ENCODE measurements at places on chromosomes 11 and 22.

DNA sequence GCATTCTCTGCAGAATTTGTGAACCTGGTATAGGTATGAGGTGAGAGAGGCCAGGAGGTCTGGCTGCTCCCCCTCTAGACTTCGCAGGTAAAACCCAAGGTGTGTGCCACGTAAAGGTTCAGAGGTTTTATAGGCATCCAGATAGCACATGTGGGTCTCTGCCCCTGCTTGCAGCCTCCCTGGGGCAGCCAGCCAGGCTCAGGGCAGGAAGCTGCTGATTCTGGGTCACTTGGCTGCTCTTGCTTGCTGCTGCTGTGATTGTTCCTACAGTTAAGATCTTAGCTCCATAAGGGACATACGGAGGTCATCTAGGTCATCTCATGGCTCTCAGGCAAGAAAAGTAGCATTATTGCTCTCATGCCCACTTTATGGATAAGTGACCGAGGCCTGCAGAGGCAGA lies 30.2 kb downstream of the ZBTB16 start:
- no peak for DNase-seq

DNA sequence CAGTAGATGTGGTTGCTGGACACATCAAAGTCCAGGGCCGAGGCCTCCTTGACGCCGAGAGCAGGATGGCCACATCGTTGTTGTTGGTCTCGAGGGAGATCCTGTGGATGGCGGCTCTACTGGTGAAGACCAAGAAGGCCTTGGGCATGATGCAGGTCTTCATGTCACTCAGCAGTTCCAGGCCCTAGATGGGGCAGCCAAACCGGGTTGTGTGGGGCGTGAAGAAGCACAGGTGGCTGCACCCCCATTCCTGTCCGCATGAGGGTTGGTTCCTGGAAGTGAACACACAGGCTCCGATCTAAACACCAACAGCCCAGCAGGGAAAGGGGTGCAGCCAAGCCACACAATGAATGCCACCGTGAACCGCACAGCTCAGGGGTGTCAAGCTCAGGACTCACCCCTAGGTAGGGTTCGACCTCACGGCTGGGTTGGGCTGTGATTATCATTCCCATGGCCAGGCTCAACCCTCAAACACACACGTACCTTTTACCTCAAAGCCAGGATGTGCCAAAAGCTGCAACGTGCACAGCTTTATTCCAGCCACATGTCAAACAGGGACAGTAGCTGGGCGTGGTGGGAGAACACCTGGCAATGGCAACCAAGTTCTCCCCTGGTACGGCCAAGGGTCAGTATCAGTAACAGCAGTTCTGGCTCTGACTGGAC lies 132.3 kb downstream of the CRYBB2 start:
- DNase-seq, result no peak

GRCh38 chr11:47589118-47589517 lies 2.6 kb downstream of the FAM180B start:
- DNase-seq, result no peak

DNA sequence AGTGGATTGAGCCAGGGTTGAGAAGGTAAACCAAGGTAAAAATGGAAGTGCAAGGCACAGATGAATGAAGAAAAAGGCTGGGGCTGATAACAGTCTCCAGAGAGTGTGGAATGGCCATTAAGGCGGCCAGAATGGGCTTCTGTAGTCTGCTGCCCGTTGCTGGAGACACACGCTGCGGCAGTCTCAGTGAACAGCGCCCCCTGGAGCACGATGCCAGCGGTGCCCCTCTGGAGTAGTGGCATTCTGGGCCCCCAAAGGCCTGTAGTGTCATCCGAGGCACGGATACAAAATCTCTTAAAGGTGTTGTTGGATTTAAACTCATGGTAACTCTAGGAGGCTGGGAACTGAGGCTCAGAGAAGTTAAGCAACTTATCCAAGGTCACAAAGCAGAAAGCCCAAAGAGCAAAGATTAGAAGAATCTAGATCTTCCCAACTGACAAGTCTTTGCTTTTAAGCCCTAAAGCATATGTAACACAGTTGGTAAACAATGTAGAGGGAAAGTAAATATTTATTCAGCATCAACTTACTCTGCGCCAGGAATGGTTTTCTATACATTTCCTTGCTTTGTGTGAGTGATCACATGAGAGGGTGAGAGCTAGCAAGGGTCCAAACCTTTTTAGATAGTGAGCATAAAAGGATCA lies 18.2 kb downstream of the KCNJ1 start:
- peak; percentile 52 for DNase-seq

DNA sequence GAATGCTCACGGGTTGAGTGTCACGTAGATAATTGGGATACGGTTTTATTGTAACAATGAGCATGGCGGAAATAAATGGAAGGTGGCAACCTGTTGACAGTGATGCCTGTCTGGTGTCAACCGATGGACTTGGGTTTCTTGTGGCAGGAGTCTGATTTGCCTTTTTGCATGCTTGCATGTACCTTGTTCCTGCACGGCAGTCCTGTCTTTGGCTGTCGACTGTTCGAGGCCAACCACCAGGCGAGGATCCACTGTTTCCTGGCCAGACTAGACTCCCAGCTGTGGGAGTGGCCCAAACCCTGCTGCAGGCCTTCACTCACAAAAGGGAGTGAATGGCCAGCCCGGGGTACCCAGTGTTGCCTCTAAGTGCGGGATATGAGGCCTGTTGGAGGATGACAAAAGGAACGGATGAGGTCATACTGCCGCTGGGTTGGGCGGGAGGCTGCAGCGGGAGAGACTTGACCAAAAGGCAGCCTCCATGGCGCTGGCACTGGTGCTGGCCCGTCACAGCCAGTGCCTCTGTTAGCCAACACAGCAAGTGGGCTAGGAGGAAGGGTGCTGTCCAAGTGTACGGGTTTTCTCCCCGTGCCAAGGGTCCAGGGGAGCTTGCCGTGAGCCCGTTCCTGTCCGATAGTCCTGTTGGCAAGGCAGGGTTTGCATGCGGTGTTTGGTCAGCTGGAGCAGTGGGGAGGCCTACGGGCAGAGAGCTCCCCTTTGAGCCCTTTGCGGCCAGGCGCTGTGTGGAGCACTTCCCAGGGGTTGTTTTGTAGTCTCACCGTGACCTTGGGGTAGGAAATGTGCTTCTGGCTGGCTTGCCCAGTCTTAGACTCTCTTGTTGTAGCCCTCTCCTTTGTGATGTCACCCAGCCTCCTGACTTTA lies 974 bp downstream of the DGCR8 start:
- peak; percentile 38 for DNase-seq

- no peak for DNase-seq
Measured at GRCh38 chr11:72263361-72263760, 19.4 kb upstream of the PHOX2A start.

DNA sequence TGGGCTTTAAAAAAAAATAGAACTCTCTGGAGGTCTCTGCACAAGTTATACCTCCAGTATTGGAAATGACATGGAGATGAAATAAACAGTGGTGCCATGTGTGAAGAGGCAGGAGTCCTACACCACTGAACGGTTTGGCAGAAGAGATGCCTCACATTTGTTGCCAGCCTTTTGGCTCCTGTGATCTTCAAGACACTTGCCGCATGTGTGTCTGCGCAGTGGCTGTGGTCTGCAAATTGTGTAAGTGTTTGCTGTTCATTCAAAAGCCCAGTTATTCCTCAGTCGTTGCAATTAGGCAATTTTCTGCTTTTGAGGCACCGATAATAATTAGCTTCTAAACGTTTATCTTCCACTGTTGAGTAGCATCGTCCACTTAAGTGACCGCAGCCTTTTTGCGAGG lies 319.1 kb downstream of the BRD1 start:
- no peak for DNase-seq

DNA sequence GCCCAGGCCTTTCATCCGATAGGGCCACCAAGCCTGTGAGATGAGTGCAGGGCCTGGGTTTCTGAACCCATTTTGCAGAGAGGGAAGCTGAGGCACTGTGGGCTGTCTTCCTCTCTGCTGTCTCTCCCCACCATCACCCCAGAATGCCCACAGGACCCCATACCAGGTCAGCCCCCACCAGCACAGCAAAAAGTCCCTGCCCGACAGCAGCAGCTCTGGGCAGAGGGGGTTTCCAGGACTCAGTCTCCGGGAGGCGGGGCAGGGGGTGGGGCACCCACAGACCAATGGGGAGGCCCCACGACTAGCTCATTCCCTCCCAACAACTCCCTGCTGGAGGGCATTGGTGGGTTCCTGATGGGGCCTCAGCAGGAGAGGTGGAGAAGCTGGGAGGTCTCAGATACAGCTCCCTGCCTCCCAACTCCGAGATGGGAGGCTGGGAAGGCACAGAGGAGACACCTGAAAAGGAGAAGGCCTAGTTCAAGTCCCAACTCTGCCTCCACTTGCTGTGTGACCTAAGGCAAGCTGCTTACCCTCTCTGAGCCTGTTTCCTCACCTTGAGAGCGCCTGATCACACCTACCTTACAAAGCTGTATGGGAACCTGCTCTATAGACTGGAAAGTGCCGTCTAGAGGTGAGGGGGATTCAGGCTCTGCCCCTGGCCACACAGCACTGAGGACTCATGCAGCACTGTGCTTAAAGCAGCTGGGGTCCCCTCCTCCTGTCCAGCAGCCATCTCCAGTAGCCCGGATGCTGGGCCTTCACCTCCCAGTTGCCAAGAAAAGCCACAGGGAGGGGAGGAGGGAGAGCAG lies 3.5 kb downstream of the CBX7 start:
- DNase-seq, result peak; percentile 50

DNA sequence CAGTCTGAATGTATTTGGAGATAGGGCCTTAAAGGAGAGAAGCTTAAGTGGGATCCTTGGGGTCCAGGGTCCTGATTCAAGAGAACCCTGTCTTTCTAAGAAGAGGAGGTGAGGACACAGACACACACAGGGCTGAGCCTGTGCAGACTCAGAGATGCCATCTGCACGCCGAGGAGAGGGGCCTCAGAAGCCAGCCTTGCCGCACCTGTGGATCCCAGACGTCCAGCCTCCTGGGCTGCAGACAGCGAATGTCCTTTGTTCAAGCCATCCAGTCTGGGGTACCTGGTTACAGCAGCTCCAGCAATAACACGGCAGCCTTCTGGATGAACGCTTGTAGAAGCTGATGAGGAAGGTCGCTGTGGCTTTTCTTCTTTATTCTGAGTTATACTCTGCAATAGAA lies 1086.1 kb downstream of the BRD1 start:
- DNase-seq, result no peak

DNA sequence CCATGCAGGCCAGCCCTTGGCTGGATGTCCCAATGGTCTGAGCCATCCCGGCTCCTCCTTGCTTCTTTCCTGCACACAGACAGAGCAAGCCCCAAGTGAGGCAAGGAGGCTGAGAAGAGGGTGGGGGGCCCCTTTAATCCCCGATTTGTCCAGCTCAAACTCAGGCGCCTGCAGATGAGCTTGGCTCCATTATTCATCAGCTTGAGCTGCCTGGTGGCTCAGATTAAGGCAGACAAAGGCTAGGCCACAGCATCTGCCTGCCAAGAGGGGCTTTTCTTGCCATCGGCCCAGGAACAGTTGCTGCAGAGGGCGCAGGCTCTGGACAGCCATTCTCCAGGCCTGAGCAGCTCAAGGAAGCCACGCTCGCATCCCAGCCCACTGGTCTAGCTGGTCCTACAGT lies 35.4 kb downstream of the LMO1 start:
- no peak for DNase-seq

DNA sequence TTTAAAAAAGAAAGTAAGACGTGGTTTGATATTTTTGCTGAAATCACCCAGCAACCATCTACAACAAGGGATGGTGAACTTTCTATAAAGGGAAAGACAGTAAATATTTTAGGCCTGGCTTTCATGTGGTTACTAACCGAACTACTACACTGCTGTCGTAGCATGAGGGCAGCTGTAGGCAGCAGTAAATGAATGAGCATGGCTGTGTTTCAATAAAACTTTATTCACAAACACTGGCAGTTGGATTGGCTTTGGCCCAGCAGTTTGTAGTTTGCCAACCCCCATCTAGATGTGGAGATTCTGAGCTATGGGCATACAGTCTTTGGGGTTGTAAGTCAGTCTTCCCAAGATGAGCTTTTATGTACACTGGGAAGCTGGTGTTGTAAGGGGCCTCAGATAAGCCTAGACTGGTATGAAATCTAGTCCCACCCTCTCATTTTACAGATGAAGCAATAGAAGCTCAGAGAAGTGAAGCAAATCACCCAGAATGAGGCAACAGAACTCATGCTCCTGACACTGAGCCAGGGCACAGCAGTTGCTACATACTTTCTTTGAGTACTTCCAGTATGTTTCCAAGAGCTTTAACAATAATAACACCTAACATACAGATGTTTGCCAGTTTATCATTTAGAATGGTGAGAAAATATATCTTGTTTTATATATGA lies 204.4 kb downstream of the ADAMTS15 start:
- no peak for DNase-seq

DNA sequence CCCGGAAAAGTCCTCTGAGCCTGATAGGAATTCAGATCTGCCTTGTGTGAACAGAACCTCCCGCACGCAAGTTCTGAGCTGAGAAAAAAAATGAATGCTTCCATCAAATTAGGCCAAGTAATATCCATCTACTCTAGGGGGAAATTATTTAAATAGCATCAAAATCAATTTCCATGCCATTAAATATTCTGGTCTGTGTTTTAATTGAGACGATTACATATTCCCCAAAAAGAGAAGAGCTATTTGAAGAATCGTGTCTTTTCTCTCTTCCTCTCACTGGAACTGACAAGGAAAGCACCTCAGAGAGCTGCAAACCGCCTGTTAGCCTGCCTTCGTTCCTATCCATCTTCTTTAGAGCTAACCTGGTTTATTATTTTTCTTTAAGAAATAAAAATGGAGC lies 96.0 kb downstream of the SEZ6L start:
- DNase-seq, result no peak

- DNase-seq, result peak; percentile 65
Measured at GRCh38 chr11:62497132-62497801, 49.3 kb downstream of the AHNAK start.

DNA sequence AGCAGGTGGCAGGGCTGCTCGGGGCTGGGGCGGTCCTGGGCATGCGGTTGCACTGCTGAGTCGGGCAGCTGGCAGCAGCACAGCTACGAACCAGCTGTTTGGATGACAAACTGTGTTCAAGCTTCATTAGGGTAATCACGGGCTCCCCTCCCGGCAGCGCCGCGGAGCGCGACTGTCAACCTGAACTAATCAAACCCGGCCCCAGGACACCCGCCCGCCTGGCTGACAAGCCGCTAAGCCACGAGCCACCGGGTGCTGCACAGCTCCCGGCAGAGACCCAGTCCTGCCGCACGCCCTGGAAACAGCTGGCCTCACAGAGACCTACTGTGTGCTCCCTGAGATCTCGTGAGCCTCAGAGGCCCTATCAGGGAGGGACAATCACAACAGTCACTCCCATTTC lies 60.6 kb upstream of the TCF20 start:
- DNase-seq, result peak; percentile 58
